NCI-H510A (cell line): ENCODE measurements at places on chromosomes 7 and 10.

GRCh38 chr7:104967088-104967487, 46.9 kb upstream of the KMT2E start:
- DNase-seq, result no peak

- no peak for DNase-seq
Measured at GRCh38 chr7:16069998-16070397, 351.3 kb downstream of the CRPPA start.

- DNase-seq, result no peak
Measured at GRCh38 chr10:49397036-49397999, 1.4 kb upstream of the DRGX start.

DNA sequence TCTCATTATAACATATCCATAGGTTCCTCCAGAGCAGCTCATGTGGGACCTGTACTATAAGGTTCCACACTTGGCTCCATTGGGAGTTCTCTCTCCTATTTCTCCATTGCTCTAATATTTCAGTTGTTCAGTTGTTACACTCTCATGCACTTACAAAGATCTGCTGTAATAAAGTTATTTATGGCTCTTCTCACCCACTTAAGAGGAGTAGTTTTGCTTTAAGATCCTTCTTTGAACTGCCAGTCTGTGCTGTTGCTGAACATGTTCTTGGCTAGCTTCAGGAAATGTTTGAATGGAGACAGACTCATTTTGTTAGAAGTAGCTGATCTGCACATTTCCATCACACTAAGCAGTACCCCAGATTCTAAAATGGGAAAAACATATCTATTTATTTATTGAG, 250.1 kb downstream of the CDK14 start:
- no peak for DNase-seq

DNA sequence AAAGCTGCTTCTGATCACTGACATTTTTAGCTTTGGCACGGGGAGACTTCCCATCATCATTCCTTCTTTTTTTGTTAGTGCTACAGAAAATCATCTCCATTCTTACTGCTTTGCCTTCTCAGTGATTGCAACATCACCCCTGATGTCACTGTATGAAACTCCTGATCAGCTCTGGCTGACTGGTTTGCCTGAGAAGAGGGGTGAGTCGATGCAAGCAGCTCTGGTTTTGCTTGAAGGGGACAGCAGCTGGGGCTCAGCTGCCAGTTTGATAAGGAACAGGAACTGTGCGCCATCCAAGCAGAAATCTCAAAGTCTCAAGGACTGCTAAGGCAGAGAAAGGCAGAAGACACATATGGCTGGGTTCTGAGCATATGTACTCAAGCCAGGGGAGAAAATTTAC, 808.5 kb upstream of the CELF2 start:
- no peak for DNase-seq

- no peak for DNase-seq
Measured at GRCh38 chr10:113180401-113181154, 230.5 kb downstream of the TCF7L2 start.

- DNase-seq, result no peak
Measured at GRCh38 chr7:98251231-98251600, 816 bp downstream of the TECPR1 start.

- no peak for DNase-seq
Measured at GRCh38 chr10:67676208-67676825, 19.7 kb downstream of the CTNNA3 start.

GRCh38 chr10:110535958-110536891, 31.3 kb upstream of the SMC3 start:
- no peak for DNase-seq

GRCh38 chr10:11097686-11098085, 80.0 kb downstream of the CELF2 start:
- no peak for DNase-seq

DNA sequence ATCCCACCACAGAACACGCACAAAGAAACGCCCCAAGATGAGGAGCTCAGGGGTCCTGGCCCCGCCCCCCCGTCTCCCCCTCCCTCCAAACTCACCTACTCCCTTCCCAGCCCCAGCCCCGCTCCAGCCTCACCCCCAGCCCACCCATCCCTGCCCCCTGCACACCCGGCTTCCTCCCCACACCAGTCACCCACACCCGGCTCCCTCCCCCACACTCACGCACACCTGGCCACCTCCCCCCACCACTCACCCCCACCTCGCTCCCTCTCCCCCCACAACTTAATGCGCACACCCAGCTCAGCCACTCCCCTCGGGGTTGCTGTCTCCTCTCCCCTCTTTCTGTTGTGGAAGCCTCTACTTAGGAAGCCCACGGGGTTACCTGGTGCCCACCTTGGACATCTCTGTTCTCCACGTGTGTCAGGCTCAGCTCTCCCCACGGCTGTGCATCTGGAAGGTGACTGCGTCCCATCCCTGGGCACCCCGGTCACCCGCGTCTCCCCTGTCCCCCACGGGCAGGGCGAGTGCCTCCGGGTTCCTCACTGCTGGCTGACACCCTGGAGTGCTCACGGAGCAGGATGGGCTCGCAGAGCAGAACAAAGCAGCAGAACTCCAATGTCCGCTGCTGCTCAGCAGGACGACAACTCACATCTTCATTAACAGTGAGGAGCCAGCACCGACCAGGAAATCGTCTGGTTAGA, 166.8 kb downstream of the USP6NL start:
- no peak for DNase-seq

DNA sequence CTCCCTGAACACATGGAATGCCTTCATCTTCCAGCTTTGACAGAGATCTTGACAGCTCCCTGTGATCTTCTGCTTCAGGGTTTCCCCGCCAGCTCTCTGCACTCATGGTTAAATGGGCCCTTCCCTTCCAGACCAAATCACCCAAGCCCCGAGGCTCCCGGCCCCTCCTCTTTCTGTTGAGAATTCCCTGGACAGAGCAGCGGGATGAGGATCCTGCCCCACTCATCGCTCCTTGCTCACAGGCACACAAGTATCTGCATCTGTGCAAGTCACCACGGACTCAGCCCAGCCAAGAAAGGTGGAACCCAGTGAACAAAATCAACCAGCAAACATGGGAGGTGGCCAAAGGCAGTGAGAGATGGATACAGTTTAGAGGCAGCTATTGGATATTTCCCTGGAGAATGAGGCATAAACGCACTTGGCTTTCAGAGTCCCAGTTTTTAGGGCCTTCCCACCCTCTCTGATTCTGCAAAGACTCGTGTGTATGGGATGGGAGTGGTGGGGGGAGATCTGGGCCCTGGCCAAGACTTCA, 37.7 kb upstream of the CXCL12 start:
- no peak for DNase-seq

DNA sequence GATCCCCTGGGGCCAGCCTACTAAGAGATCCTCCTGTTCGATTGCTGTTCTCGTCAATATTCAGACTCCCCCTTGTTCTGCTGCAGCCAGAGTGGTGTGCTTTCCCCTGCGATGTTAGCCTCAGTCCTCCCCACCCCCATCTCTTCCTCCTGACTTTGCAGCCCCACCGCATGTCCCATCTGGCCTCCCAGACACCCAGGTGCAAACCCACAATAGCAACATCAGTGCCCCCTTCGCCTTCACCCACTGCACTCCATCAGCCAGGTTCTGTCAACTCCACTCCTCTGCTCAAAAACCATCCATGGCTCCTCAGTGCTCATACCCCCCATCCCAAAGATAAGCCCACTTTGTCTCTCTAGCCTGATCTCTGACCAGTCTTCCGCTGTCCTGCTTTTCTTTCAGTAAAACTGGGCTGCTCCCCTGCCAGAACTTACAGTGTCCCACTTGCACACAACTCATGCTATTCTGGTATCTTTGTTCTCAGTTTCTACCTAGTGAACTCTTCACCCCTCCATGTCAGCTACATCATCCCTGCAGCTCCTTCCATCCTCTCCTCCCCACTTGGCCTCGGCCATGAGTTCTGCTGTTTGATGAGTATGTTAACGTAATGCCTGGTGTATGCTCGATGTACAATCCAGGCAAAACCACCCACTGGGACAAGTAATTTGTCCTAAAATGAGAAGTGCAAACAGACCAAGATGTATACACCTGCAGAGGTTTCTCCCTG, 26.6 kb downstream of the COL13A1 start:
- no peak for DNase-seq

- no peak for DNase-seq
Measured at GRCh38 chr7:112358513-112358912, 91.7 kb upstream of the IFRD1 start.

DNA sequence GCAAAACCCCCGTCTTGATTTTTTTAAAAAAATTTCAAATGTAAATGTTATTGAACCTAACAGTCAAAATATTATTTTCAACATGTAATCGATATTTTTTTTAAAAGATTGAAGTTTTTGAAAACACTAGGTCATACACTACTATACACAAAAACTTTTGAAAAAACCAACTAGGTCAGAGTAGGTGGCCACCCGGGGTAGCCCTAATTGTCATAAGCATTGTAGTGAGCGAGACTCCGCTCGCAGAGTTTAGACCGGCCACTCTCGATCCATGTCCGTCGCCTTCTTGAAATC, 417 bp downstream of the RFC2 start:
- DNase-seq, result no peak

GRCh38 chr7:49261928-49262327, 337.6 kb downstream of the CDC14C start:
- no peak for DNase-seq

GRCh38 chr7:143217806-143218205, 4.0 kb upstream of the TAS2R40 start:
- no peak for DNase-seq

- no peak for DNase-seq
Measured at GRCh38 chr10:1576467-1577372, 160.6 kb downstream of the ADARB2 start.

GRCh38 chr7:71486856-71487628, 355.1 kb downstream of the GALNT17 start:
- DNase-seq, result no peak
